Activated CD4-positive, alpha-beta T cell treated with anti-CD3 and anti-CD28 coated beads, Interleukin-2, Interleukin-4, amounts not matched to agents 100 ng/mL and 50 ng/mL, durations not matched to agents 16 hours and 8 hours (primary cell): ENCODE measurements at places on chromosomes 4 and X.

DNA sequence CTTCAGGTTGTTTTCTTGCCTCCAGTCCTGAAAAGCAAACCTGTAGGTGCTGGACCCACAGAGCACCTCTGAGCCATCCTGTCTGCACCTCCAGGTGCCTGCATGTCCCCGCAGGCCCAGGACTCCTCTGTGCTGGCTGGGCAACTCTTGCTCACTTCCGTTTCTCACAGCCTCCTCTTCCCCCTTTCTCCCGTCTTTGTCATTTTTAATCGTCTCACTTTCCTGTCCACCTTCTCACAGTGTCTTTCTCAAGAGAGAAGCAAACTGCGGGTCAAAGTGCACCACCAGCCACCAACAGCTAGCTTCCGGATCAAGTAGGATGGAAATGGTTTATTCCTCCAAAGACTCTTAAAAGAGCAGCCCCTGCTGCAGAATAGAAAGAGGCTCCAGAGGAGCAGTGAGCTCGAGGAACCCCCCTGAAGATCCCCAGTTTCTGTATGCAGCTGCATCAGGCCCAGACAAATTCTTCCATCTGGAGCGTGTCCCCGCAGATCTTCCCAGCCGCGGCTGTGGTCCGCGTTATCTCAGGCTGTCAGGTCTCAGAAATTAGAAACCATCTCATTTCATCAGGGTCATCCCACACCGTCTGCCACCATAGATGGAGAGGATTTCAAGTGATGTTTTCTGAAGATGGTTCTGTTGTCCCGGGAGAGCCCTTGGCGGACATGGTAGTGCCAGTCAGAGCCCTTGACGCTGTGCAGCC, 87.7 kb downstream of the FHDC1 start:
- no peak for DNase-seq

- no peak for DNase-seq
These were observed 126.9 kb upstream of the NRK start for GRCh38 chrX:105695451-105695850.

- DNase-seq: no peak
These were observed 396.7 kb downstream of the FSTL5 start for GRCh38 chr4:161767116-161767515.

DNA sequence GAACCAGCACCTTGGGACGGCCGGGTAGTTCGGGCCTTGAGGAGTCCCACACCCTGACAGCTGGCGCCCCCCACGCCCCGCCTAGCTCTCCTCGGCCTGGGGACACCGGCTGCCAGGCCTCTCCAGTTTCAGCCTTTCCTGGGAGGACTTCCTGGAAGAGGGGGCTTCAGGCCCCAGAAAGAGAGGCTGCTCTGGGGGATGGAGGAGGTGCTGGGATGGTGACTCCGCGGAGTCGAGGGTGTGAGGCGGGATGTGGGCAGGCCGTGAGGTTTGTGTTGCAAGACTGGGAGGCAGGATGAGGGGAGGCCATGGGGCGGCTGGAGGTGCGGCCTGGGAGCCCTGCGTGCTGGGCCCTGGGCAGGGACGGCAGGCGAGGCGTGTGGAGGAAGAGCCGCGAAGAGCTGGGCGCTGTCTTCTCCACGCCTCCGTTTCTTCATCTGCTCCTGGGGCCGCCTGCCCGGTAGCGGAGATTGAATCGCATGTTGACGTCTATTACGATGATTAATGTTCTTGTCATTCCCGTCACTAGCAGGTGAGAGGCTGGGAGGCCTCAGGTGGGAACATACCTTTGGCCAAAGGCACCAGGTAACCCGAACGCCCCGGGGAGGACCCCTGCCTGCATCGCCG, 918 bp upstream of the FGFRL1 start:
- peak; percentile 76 for DNase-seq

DNA sequence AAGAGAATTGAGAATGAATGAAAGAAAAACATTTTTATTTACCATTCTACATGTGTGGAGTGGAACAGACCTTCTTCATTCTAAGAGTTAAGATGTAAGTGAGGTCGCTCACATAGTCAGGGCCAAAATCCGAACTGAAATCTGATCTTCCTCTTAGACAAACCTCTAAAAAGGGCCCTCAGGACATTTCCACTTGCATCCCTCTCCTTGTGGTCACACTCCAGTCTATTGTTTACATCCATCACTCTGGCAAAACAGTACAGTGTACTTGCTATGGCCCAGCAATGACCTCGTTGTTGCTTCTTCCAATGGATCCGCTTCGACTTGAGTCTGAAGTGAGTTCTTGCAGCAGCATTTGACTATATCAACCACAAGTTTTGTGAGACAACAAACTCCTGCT, 54.2 kb downstream of the MOSPD2 start:
- no peak for DNase-seq

GRCh38 chrX:103663981-103664762, 22.3 kb downstream of the MORF4L2 start:
- DNase-seq: no peak

DNA sequence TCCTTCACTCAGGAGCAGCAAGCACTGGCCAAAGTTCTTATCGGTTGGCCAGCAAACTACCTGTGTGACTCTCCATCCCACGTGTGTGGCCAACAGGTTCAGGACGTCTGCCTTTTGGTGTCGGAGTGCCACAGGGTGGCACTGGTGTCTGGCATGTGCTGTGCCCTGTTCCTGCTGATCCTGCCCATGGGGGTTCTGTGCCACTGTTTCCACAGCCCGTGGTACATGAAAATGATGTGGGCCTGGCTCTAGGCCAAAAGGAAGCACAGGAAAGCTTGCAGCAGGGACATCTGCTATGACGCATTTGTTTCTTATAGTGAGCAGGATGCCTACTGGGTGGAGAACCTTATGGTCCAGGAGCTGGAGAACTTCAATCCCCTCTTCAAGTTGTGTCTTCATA, 4.6 kb upstream of the TLR2 start:
- DNase-seq: no peak

DNA sequence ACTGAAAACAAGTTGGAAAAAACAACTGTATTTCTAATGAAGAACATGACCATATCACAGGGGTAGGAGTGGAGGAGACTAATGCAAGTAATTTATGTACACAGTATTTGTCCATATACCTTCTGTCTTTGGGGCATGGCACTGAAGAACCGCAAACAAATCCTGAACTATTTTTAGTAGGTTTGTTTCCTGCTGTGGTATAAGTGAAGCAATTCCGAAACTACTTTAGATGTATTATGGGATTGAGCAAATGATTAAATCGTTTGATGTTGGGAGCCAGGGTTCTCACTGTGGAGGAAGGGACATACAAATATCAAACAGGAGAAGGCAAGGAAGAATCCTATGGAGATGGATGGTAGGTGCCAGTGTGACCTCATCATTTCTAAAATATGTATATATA, 18.9 kb upstream of the SH3KBP1 start:
- DNase-seq: no peak

DNA sequence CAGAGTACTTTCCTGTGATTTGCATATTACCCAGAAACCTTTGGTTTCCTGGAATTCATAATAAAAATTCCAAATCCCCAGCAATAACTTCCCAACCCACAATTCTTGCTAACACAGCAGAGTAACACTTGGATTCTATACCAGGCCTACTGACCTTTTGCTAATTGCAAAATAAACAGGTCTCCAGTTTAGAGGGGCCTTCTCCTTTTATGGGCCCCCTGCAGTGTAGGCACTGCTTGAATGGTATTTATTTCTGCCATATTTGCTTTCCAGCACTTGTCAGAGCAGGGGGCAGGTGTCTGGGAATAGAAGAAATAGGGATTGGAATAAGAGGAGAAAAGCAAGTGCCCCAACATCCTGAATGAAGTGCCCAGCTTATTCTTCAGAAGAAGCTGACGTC, 25.3 kb upstream of the GPC3 start:
- DNase-seq: no peak

DNA sequence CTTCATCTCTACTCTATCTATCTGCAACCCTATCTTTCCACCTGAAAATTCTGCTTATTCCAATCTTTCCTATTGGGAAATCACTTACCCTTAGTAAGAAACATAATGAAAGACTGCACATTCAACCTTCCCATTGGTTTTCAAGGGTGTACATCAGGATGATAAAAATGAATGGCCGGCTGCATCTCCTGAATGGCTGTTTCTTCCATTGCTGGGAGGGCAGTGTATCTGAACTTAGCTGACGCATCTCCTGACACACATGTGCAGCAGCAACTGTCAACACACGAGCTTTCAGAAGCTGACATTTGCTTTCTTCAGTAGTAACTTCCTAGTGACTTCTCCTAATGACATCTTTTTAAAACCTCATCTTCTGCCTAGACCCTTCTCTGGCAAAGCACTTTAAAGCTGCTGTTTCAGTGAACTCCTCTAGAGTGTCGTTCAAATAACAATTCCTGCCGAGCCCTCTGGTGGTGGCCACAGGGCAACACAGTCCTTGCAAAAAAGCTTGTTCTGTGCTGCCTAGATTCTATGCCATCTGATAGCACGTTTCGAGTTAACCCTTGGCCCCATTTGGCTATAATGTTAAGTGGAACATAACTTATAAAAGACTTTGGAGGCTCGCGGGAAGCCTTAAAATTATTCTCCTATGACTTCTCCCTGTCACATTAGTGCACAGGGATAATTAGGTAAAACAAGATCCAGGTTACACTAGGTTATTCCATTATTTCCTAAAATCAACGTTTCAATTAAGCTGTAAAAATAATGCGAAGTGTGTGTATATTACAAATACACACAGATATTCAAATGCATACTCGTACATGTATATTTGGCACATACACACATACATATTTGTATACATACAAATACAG, 2340.7 kb downstream of the PCDH7 start:
- peak; percentile 15 for DNase-seq

GRCh38 chr4:129532573-129532972, 436.6 kb downstream of the C4orf33 start:
- no peak for DNase-seq

DNA sequence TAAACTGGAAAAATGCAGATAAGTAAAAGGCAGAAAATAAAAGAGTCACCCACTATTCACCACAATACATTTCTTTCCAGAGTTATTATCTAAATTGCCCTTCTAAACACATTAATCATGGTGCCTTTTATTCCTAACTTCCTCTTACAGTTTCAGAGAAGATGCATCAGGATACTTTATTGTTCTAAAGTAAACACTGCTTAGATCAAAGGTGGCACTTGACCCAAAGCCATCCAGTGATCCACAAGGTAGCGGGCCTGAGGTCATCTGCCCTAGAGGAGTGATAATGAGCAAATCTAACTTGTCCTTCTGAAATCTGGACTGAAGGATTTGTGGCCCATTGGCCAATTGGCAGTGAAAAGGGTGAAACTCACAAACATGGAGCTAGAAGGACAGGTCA, 12.0 kb upstream of the TMEM154 start:
- DNase-seq: no peak

DNA sequence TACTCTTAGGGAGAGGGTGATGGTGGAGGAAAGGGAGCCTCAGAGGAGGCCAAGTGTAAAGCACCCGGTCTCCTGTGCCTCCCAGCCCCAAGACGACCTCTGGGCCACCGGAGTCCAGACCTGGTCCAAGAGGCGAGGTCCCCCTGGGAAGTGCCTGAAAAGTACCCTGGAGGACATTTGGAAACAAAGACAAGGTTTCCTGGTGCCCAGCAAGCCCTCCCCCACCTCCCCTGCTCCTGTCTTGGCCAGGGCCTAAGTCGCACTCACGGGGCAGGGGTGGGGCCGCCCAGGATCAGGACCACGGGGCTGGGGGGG, 532 bp upstream of the SH3BP2 start:
- DNase-seq: no peak
